ENCODE measurements at places on chromosomes 11 and 22.

DNA sequence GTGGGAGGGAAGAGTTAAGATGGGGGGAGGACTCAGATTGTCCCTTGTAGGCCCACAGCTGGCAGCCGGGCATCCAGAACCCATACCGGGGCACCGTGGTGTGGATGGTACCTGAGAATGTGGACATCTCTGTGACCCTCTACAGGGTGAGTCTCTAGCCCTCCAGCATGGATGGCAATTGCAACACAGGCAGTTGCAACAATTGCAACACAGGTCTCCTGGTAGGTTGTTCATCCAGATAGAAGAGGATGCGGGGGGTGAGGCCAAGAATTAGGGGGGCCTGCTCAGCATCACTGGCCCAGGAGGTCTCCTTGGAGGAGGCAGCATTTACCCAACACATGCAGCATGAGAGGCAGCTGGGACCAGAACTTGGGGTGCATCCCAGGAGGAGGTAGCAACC is 3.4 kb downstream of the EHBP1L1 start:
- no peak for DNase-seq

DNA sequence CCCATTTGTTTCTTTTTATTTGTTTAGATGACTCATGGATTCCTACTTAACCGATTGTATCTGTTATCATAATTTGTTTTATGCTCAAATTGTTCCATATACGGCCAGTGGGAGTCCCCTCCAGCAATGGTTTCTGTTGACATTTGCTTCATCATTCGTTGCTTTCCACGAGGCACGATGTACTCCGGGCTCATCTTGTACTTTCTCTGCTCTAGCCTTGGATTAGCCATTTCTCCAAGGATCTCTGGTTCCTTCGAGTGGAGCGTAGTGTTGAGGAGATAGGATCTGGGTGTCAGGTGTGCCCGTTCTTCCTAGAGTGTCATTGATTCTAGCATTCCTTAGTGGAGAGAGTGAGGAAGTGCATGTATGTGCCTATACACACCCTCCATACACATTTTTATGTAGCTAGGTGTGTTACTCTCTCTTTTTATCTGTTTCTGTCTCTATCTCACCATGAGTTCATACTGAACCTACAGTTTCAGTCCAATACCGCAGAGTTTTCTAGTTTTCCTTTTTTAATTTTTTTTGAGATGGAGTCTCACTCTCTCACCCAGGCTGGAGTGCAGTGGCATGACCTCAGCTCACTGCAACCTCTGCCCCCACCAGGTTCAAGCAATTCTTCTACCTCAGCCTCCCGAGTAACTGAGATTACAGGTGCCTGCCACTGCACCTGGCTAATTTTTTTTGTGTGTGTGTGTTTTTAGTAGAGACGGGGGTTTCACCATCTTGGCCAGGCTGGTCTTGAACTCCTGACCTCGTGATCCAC is 31.4 kb downstream of the TECTA start:
- DNase-seq, result no peak

- peak; percentile 22 for DNase-seq
These were observed 13.2 kb upstream of the FXYD2 start for GRCh38 chr11:117837791-117838190.

GRCh38 chr11:38060920-38061319 is 1462.9 kb upstream of the RAG2 start:
- DNase-seq, result no peak

GRCh38 chr11:113286009-113286408 is 28.4 kb upstream of the TTC12 start:
- no peak for DNase-seq

- DNase-seq, result peak; percentile 92
These were observed 34.2 kb downstream of the PHF21B start for GRCh38 chr22:44975427-44976262.

DNA sequence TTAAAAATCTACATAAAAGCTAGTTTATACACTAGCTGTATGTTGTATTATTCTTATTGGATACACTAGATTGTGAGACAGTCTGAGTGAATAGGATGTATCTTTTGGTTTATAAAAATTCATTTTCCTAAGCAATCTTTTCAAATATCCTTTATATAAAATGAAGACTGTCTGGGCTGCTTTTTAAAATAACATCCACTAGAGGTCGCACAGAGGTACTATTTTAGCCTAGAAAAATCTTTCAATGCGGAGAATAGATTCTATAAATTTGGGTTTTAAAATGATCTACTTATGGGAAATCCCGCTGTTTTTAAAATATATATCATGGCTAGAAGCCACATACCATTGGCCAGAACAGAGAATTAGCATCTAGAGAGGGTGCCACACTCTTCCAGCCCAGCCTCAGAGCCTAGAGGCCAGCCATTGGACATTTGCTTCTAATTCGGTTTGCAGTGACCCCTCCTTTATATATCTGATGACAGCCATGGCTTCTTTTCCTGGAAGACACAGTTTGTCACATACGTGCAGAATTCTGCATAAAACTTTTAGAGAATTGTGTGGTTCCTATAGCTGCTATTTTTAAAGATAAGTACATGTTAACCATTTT is 7.3 kb downstream of the C11orf97 start:
- no peak for DNase-seq

GRCh38 chr11:112159098-112160065 is 4.5 kb downstream of the IL18 start:
- no peak for DNase-seq
